ENCODE measurements at places on chromosomes 13 and 19.

DNA sequence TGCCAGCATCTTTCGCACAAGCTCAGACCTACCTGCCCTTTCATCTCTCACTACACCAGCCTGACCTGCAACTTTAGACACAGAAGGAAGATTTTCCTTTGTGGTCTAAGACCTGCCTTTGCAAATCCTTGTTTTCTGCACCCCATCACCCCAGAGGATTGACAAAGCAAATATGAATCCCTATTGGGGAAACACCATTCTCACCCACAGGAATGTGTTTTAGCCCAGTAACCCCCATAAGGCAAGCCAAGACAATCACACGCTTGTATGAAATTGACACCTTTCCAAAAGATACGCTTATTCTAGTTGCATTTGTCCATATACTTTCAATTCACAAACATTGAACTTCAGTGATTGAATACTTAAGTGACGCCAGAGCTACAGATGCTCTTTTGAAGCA, 55.7 kb downstream of the SPATA13 start:
- no peak for DNase-seq

DNA sequence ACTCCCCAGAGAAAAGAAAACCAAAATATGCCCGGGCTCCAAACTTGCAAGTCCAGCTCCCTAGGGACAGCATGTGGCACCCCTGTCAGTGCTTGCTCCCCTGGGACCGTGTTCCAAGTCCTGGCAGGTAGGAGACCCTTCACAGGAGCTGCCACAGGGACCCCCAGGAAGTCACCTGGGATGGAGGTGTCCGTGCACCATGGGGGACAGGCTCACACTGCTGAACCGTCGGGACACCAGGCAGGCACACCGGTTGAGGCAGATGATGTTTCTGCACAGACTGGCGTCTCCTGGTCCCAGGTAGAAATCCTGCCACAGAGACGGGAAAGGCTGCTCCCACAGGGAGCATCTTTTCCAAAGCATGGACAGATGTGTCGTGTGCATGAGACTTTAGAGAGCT, 11.7 kb upstream of the PROZ start:
- peak; percentile 8 for DNase-seq

DNA sequence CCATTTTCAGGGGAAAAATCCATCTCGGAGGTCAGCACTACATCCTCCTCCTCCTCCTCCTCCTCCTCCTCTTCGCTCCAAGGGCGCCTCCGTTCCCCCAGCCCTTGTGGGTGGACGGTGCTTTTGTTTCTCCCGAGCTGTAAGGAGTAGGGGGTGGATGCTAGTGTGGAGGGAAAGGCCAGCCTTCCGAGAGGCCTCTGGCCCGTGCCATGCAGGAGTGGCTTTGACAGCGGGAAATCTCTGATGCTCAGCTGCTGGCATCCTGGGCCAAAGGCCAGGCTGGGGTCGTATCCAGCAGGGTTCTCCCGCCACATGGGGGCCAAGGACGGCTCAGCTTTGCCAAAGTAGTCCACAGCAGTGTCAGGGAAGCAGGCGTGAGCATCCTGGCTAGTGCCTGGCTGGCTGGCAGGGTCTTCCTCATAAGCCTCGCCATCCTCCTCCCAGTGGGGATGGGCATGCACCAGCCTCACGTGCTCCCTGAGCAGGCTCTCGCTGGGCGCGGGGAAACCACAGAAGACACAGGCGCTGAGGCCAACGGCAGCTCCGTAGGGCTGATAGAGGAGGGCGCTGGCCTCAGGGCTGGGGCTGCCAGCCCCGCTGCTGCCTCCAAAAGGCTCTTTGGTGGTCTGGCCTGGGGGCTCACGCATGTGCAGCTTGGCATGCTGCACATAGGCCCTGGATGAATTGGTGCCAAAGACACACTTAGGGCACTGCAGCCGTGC, 10.5 kb downstream of the WIZ start:
- DNase-seq: no peak

- no peak for DNase-seq
These were observed 41.0 kb upstream of the PEPD start for GRCh38 chr19:33562636-33563035.

DNA sequence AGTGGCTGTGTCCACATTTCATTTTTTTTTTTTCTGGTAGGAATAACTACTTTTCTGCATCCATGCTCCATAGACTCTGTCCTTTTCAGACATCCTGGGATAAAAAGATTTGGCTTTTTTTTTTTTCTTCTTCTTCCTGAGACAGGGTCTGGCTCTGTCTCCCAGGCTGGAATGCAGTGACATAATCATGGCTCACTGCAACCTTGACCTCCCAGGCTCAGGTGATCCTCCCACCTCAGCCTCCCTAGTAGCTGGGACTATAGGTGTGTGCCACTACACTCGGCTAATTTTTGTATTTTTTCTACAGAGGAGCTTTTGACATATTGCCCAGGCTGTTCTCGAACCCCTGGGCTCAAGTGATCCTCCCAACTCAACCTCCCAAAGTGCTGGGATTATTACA, 4.1 kb upstream of the ICAM3 start:
- DNase-seq: no peak

DNA sequence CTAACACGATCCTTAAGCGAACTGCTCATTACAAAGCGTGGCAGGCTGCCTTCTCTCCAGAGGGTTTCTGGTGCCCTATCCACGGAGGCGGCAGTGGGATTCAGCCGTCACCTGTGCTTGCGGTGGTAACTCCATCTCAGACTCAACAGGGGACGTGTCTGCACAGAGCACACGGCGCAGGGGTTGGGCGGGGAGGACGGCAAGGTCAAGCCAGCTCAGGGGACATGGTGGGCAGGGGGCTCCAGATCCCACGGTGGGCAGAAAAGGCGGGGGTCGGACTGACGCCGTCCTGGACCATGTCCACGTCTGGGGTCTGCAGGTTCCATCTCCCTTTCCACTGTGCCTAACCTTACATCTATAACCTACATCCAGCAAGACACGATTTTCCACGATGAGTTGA, 70.7 kb downstream of the RASA3 start:
- no peak for DNase-seq

DNA sequence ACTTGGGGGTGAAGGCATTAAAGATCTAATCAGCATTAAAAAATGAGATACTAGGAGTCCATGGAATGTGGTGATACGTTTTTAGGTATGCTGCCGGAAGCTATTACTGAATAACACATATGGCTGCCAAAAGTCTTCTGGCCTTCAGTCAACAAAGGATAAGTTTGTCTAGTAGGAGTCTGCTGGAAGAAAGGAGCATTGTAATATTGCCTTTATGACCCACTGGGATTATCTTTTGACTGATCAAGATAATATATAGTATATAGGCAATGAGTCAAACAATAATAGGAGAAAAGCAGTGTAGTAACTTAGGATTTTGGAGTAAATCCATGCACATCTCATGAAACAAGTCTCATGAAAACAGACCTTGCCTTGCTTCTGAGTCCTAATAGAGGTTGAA, 295.4 kb downstream of the SLITRK6 start:
- no peak for DNase-seq

DNA sequence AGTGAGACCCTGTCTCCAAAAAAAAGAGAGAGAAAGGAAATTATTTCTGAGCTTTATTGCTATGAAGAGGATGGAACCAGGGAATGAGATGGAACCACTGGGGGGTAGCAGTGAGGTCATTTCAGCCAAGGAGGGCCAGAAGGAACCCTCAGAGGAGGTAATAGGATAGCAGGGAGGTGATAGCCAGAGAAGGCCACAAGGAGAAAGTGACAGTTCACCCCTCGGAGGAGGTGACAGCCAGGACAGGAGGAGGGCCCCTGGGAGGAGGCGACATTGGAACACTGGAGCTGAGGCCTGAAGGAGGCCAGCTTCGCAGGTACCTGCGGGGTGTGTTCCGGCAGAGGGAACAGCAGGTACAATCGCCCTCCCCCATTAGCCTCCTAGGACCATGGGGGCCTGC, 675 bp upstream of the PGPEP1 start:
- peak; percentile 34 for DNase-seq

DNA sequence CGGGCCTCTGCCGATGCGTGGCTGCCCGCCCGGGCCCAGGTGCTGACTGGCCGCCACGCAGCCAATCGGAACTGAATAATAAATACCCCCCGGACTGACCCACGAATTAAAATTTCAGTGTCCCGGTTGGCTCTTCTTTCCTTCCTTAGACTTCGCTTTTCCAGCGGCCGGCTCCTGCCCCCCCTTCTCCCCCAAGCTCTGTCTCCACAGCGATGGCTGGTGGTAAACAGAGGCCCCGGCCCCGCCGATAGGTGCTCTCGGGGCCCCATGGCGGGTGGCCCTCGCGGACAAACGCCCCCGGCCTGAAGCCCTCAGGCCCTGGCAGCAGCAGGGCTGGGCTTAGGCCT, 2.6 kb downstream of the ZBTB7A start:
- DNase-seq: no peak

DNA sequence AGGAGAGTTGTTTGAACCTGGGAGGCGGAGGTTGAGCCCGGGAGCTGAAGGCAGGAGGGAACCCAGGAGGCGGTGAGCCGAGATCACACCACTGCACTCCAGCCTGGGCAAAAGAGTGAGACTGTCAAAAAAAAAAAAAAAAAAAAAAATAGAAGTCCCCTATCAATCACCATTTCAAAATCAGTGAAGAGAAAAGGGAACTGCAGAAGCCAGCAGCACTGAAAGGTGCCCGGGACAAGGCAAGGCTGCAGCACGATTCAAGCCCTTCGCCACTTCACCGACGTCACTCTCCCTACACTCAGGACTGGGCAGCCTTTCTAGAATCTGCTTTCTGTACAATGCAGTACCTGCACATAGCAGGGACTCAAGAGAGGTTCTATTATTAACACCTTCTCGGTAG, 21.9 kb upstream of the USP12 start:
- DNase-seq: no peak

GRCh38 chr19:57437931-57438330, 2.8 kb downstream of the ZNF749 start:
- DNase-seq: no peak

DNA sequence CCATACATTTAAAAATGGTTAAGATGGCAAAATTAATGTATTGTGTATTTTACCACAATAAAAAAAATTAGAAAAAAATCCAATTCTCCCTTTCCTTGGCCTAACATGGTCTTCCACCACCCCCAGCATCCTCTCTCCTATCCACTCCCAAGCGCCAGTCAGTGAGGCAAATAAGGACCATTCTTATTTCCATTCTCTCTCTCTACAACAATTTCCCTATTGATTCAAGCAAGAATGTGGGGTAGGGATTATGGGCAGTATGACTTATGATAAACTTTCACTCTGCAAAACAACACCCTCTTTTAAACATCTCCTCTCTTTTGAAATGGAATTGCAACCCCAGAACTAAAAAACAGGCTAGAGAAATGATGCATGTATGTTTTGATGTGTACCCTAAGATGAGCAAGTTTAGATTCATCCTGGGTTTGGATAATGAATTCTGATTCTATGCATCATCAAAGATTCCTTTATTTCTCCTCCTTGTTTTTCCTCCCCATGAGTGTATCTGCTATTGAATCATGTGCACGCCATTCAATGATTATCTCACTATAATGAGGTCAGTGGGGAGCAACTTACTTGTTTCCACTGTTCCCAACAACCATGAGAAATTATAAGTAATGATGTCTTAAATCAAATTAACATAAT, 3.5 kb downstream of the STARD13 start:
- DNase-seq: no peak

DNA sequence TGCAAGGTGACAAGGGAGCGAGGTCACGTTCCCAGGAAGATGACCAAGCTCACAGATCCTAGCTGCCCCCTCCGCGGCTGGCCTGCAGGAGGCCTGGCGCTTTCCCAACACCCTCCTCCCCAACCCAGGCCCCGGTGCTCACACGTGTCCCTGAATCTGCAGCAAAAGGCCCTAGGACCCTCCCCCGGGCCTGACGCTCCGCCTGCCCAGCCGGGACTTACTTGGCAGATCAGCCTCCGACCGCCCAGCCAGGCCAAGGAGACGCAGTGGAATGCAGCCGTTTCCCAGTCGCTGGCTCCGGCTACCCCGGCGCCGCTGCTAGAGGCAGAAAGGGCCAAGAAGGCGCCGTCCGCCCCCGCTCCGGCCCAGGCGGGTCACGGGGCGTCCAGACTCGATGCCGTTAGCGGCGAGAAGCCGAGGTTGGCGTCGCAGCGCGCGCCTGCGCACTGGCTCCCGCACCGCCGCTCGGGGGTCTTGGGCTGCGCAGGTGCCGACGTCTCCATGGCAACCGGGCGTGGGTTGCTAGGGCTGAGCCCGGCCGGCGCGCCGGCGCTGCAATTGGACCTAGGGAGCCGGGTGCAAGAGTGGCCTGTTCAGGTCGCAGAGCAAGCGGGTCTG, at the start of gene PNMA8A:
Gene PNMA8A, minus strand, starts transcription at position 448 of the 618 bp plus-strand sequence. CDS start 528 bp downstream, outside the sequence.
- peak; percentile 87 for DNase-seq

DNA sequence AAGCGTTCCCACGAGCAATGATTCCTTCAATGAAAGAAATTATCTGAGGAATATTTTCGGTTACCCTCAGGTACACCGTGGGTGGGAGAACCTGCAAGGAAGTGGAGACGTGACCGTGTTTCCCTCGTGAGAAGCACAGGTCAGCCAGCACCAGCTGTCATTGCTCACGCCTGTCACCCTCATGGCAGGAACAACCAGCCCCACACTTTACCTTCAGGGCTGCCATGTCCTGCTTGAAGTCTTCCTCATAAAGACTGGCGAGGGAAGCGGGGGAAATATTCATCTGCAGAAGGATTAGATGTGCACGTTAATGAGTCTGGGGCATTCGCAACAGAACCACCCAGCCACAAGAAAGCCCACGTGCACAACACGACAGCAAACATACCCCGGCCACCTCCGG, 18.2 kb downstream of the CARS2 start:
- DNase-seq: peak; percentile 4

DNA sequence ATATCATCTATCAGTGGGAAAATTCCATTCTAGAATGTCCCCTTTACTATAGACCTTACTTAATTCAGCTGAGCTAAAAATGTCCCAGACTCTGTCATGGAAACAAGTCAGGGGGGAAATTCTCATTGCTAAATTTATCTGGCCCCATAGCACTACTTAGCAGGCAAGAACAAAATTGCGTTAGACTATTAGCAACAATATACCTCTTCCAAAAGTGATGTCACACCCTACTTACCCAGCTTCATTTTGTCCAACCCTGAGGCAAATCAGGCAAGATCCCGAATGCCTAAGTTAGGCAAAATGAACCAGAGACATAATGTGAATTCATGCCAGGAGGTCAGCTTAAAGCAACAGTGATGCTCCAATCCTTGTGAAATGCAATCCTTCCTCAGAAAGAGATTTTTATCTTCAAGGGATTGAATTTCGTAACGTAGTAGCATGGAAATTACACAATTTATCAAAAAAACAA, 93.7 kb downstream of the FRY start:
- no peak for DNase-seq

- no peak for DNase-seq
These were observed 906 bp upstream of the CYP4F11 start for GRCh38 chr19:15935167-15935702.

DNA sequence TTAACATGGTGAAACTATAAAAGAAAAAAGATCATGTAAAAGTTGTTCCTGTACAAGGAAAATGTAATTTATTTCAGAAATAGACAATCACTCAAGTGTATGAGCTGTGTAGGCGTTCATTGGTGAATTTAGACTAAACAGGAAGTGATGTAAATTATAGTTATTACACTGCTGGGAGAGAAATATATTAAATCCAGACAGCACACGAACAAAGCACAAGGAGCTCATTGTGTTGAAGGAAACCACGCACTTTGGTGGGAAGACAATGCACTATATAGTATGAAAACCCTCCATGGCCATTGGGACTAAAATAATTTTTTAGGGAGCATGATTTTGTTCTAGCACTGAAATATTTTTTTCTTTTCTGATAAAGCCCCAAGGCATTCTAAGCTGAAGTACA, 450.5 kb downstream of the KLF12 start:
- no peak for DNase-seq

GRCh38 chr13:112761701-112762689, 72.2 kb downstream of the ATP11A start:
- no peak for DNase-seq

- no peak for DNase-seq
These were observed 470.3 kb downstream of the PCDH20 start for GRCh38 chr13:60945396-60945795.

GRCh38 chr13:84126671-84127171, 244.4 kb upstream of the SLITRK1 start:
- no peak for DNase-seq
